NCI-H748 treated with DMSO at 0.1 percent for 48 hours (cell line): ENCODE measurements at places on chromosomes 16 and 17.

- peak; percentile 80 for DNase-seq
Measured at GRCh38 chr16:29765167-29766032, 12.7 kb upstream of the ZG16 start.

- DNase-seq: no peak
Measured at GRCh38 chr16:57022445-57022844, 33.1 kb downstream of the NLRC5 start.

GRCh38 chr17:10622617-10623485 is 34.3 kb downstream of the MYH3 start:
- DNase-seq: no peak

- DNase-seq: no peak
Measured at GRCh38 chr17:38424297-38424972, 3.8 kb upstream of the ARHGAP23 start.

DNA sequence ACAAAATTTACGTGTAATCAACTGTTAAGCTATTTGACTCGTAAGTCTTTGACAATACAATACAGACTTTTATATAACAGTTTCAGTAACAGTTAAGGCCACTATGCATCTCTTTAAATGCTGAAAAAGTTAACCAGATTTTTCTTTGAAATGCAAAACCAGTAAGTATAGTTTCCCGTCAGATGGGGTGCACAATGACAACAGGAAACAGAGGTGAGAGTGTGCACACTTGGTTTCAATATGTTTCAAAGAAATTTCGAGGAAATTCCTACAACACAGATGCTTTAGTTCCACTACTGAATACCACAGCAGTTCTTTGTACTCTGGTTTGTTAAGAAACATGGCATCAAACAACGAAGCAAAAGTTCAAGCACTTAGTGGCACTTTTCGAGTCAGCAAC is 48.4 kb downstream of the RNF157 start:
- no peak for DNase-seq

DNA sequence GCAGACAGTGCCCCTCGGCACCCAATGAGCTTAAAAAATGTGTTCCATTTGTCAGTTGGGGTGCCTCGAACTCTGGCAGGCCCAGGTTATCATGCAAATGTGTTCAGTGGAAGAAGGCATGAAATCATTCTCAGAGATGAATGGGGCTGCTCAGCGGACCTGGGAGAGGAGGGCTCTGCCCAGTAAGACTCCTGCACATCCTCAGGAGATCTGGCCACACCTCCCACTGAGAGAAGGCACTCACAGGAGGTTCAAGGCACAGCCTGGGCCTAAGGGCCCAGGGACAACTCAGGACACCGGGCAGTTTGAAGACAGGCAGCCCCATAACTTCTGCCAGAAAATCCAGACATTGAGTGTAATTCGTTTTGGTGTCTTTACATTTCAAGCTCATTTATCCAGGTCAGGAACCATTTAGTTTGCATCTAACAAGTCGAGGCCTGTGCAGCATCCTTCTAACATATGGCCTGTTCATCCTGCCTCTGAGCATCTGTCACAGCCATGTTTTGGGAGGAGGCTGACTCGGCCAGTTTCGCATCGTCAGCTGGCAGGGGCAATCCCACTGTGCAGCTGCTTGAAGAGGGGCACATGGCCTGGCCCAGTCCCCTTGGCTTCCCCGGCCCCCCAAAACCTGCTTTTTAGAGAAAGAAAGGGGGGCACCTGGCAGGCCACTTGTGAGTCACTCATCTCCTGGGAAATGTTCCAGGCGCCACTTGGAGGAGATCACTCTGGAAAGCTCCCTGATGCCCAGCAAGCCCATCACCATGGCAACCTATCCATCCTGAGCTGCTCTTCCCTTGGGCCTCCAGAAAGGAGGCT is 31.2 kb upstream of the BCAR1 start:
- DNase-seq: no peak

DNA sequence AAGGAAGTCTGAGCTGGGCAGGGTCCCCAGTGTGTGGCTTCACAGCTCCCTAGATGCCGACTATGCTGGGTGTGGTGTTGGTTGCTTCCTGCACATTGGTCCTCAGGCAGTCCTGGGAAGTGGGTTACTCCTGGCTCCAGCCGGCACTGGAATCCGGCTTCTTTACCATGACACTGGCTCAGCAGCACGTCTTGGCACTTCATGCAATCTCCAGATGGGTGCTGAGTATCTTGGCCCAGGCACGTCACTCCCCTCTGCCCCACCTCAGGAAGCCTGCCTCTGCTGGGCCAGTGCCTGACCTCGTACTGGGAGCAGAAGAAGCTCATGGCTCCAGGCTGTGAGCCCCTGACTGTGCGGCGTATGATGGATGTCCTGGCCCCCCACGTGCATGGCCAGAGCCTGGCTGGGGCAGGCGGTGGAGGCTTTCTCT is 24.5 kb downstream of the FCSK start:
- no peak for DNase-seq

DNA sequence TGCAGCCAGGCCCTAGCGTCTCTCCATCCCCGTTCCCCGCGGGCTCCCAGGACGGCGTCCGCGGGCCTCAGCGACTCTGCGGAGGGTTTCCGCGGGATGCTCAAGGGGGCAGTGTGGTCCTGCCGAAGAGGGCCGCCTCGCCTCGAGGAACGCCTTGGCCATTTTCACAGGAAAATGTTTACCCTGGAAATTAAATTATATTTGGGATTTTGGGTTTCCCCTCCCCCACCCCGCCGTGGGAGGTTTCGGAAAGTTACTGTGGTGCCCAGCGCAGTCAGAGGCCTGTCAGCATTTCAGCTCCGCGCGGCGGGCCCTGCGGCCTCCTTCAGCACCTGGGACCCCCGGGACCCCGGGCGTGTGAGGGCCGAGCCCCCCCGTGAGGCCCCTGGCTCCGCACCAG is 94.5 kb downstream of the PCTP start:
- DNase-seq: no peak

DNA sequence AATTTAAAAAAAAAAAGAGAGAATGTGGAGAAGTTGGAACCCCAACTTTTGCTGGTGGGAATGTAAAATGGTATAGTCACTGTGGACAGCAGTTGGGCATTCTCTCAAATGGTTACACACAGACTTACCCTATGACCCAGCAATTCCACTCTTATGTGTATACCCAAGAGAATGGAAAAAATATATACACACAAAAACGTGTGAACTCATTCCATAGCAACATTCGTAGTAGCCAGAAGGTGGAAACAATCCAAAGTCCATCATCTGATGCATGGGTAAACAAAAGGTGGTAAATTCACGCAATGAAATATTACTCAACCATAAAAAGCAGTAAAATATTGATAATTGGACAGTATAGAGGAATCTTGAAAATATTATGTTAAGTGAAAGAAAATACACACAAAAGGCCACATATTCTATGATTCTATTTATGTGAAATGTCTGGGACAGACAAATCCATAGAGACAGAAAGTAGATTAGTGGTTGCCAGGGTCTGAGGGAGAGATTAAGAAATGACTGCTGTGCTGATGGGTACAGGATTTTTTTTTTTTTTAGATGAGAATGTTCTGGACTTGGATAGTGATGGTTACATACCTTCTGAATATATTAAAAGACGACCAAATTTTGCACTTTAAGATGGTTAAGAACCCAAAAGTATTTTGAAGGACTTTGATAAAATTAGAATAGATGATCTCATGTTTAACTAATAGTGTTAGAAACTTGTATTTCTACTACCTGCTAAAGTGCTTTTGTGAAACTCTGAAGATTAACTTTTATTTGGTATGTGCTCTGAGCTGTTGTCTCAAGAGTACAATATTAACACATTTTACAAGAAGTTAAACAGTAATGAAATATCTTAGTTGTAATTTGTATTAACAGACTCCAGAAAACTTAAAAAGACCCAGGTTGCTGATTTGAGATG is 60.9 kb downstream of the MRTFB start:
- no peak for DNase-seq

GRCh38 chr16:52498328-52499059 is 48.4 kb downstream of the TOX3 start:
- DNase-seq: peak; percentile 37

- DNase-seq: peak; percentile 54
Measured at GRCh38 chr17:7888184-7888920, at the start of gene CHD3. Gene CHD3 (plus strand): TSS chr17:7888789. CDS start chr17:7889001, 212 bp downstream.

DNA sequence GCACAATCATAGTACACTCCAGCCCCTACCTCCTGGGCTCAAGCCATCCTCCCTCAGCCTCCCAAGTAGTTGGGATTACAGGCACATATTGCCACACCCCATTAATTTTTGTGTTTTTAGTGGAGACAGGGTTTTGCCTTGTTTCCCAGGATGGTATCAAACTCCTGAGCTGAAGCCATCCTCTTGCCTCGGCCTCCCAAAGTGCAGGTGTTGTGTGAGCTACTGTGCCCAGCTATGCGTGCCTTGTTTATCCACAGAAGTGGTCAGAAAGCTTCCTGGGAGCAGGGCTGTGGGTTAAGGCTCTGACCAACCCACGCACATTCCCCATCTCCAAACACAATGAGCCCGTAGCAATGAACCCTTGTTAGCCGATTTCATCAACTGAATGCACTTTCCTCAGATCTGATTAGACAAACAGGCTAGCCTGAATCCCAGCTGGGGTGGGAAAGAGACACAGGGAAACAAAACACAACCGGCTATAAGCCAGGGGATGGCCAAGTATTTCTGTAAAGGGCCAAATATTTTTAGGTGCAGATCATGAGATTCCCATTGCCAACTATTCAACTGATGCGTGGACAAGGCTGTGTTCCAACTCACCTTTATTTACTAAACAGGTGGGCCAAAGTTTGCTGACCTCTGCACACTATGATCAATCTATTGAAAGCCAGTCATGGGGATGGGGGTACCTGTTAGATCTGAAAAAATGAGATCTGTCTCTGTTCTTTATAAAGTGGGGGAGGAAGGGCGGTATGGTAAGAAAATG is 193.6 kb downstream of the CPPED1 start:
- DNase-seq: no peak

- DNase-seq: no peak
Measured at GRCh38 chr17:5929721-5930120, 140.5 kb upstream of the WSCD1 start.

GRCh38 chr16:83021045-83021444 is 394.3 kb downstream of the CDH13 start:
- DNase-seq: no peak

- DNase-seq: no peak
Measured at GRCh38 chr16:65375651-65376050, 253.8 kb upstream of the CDH11 start.

GRCh38 chr17:80023481-80024205 is 12.0 kb downstream of the TBC1D16 start:
- no peak for DNase-seq

DNA sequence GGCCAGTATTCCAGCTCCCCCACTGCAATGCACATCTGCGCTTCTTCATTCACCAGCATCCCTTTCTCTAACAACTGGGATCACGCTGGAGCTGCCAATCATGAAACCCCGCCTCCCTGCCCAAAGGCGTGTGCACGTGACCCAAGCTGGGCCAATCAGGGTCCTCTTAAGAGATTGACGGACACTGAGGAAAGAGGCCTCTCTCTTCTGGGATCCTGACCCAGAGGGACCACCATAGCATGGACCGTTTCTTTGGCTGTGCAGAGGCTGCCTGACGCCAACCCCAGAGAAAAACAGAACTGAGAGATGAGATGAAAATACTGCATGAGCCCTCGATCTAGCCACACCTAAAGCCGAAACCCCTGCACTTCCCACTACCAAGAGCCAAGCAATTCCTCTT is 32.0 kb downstream of the COTL1 start:
- no peak for DNase-seq

DNA sequence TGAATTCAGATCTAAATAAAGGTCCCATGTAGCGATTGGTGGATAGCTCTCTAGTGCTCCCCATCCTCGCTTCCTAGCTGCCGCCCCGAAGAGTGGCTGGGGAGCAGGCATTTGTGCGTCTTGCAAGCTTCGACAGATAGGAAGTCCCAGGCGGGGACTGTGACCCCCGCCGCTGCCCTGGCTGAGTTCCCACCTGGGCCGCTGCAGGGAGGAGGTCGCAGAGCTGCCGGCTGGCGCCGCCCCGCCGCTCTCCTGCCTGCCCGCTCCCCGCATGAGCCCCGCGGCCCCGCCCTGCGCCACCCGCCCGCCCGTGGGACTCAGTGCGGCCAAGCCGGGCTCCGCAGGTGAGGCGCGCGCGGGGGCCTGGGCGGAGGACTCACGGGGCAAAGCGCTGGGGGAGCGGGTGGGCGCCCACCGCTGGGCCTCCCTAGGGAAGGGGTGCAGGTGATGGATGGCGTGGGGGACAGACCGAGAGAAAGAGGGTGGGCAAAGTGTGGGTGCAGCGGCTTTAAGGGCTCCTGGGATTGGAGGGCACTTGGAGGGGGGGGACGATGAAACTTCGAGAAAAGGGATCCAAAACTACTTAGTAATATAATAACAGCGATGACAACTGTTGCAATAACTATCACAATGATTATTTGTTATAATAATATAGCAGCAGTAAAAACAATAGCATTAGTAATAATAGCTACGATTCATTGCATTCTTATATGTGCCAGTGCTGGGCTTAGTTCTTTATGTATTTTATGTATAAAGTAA is at the start of gene OTOA:
TSS of gene OTOA (plus strand) at position 80 of the 759 bp plus-strand sequence. CDS start 14,547 bp downstream, outside the sequence.
- DNase-seq: no peak

GRCh38 chr17:36498155-36498554 is 11.7 kb downstream of the ZNHIT3 start:
- DNase-seq: no peak

DNA sequence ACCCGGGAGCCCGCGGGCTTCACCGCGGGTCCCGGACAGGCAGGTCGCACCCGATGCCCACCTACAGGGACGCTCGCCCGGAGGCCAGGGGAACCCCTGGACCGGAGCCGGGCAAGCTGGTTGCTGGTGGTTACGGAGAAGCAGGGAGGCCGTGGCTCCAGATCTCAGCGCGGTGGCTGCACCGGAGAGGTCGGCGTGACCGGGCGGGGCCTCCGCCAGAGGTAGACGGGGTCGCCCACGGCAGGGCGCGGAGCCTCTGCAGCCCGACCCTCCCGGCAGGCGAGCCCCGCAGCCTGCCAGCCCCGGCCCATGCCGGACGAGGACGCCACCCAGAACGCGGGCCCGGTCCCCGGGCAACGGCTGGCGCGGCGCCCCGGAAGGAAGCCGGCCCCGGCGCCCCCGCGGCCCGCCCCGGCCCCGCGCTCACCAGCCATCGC is 341 bp downstream of the PCYT2 start:
- no peak for DNase-seq

DNA sequence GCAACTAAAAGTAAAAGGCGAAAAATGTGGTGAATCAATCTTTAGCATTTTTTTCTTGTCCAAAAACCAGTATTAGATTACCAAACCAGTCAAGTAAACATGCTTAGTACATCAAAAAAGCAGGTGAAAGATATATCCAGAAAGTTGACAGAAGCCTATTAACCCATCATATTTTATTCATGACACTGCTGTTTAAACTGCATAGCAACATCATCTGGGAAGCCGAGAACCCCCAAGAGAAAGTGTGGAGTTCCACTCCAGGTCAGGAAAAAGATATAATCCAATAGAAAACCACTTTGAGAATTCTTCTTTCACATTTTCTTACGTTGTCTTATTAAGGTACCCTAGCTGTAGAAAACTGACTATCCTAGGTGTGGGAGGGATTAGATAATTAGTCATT is 466.8 kb upstream of the CDH8 start:
- DNase-seq: no peak

DNA sequence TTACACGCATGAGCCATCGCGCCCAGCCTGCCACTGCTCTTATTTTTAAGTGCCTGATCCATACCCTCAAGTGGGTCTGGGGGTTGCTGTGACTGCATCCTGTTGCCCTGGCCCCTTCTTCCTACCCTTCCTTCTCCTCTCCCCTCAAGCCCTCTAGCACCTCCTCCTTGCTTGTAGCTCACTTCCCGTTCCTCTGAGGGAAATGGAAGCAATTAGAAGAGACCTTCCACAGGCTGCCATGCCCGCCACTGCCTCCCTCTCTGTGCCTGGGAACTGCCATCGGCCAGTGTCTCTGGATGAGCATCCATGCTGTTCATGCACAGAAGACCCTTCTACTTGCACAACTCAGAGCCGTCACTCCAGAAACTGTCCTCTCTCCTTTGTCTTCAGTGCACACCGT is 10.6 kb upstream of the TFAP4 start:
- no peak for DNase-seq
